ENCODE measurements at places on chromosomes 3 and 15. TPM values are rescaled to one million over a fixed set of nuclear protein-coding genes. Genes with fewer than 3 reads are reported as not detected.

GRCh38 chr3:18861137-18861536, 287.2 kb upstream of the KCNH8 start:
- DNase-seq = no peak

DNA sequence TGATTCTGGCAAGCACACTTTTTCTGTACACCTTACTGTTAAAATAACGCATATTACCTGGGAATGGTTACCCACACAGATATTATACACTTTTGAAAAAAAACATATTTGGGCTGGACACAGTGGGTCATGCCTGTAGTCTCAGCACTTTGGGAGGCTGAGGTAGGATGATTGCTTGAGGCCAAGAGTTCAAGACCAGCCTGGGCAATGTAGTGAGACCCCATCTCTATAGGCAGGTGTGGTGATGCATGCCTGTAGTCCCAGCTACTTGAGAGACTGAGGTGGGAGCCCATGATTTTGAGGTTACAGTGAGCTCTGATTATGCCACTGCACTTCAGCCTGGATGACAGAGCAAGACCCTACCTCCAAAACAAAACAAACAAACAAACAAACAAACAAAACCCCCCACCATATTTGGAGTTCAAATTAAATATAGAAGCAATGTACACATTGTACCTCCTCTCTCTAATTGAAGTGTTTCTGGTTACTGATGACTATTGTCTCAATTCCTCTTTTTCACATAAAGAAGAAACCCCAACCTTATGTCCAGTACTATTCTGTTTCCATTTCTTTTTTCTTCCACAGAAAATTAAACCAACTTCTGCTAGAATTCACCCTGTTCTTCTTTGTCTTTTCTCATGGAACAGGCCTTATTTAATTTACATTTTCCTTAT, 152.6 kb upstream of the UMPS start:
- no peak for DNase-seq

- DNase-seq = no peak
These were observed 569 bp downstream of the TMEM266 start for GRCh38 chr15:76060118-76060989.

- no peak for DNase-seq
These were observed 38.2 kb downstream of the KLHL25 start for GRCh38 chr15:85756411-85757072.

- DNase-seq = no peak
These were observed 152.8 kb downstream of the UACA start for GRCh38 chr15:70610541-70610940.

GRCh38 chr3:150070271-150070670, 99.6 kb upstream of the PFN2 start:
- DNase-seq = no peak

GRCh38 chr3:100554373-100554676, 55.1 kb upstream of the ADGRG7 start:
- DNase-seq = no peak

- DNase-seq = no peak
These were observed 8.1 kb upstream of the CDIN1 start for GRCh38 chr15:36571301-36571700.

- DNase-seq = no peak
These were observed 40.9 kb downstream of the FBXL2 start for GRCh38 chr3:33317963-33318709.

GRCh38 chr3:120560304-120561250, 35.6 kb upstream of the NDUFB4 start:
- no peak for DNase-seq

GRCh38 chr3:168995129-168995528, 668.4 kb downstream of the MECOM start:
- no peak for DNase-seq

DNA sequence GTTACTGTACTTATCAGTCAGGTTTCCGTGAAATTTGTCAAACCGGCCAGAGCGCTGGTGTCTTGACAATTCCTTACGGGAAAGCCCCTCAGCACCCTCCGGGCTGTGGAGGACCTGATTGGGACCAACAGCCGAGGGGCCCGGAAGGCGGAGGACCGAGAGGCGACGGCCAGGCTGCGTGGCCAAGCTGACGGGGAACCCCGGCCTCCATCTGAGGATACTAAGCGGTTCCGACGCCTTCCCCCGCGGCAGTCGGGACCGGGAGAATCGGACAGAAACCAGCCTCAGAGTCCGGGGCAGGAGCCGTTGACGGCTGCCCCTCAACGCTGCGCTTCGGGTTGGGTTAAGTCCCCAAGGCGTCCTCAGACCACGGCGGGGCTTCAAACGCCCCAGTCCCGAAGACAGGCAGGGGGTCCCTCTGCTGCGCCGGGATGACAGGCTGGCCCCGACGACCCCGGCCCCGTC, 499 bp downstream of the ALDH1A2 start:
- DNase-seq = no peak

GRCh38 chr15:40392986-40393948, 10.7 kb downstream of the KNSTRN start:
- DNase-seq = no peak

DNA sequence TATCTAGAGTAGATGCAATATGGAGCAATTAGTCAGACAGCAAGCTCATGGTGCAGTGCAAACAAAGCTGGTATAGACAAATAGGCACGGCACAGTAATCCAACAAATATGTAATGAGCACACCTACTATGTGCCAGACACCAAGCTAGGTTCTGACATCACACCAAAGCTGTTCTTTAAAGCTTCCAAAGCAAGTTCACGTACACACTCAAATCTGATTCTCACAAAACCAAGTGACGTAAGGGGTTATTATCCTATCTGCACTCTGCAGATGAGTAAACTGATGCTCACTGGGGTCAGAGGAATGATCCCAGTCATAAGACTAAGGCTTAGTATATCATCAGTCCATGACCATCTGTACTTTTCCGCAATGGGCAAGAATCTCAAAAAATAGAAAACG, 27.8 kb upstream of the LIPC start:
- no peak for DNase-seq

GRCh38 chr3:56884387-56884786, 82.6 kb upstream of the ARHGEF3 start:
- DNase-seq = no peak

- DNase-seq = no peak
These were observed 117.3 kb upstream of the PLXND1 start for GRCh38 chr3:129723558-129724324.

GRCh38 chr3:156349111-156349510, 205.8 kb downstream of the SSR3 start:
- no peak for DNase-seq

DNA sequence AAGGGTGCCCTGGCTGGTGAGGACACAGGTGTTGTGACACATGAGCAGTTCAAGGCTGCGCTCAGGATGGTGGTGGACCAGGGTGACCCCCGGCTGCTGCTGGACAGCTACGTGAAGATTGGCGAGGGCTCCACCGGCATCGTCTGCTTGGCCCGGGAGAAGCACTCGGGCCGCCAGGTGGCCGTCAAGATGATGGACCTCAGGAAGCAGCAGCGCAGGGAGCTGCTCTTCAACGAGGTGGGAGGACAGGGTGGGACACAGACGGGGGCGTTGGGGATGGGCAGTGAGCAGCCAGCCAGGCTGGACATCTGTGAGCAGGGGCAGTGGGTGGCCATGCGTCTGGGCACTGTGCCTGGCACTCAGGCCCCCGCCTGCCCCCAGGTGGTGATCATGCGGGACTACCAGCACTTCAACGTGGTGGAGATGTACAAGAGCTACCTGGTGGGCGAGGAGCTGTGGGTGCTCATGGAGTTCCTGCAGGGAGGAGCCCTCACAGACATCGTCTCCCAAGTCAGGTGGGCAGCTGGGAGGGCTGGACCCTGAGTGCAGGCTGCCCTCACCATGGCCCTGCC, 10.3 kb downstream of the ANKRD63 start:
- no peak for DNase-seq

GRCh38 chr3:29493109-29493508, 212.2 kb downstream of the RBMS3 start:
- no peak for DNase-seq

GRCh38 chr3:151538456-151539393, 77.9 kb upstream of the IGSF10 start:
- no peak for DNase-seq

GRCh38 chr3:185916042-185916833, 21.6 kb downstream of the TRA2B start:
- no peak for DNase-seq

DNA sequence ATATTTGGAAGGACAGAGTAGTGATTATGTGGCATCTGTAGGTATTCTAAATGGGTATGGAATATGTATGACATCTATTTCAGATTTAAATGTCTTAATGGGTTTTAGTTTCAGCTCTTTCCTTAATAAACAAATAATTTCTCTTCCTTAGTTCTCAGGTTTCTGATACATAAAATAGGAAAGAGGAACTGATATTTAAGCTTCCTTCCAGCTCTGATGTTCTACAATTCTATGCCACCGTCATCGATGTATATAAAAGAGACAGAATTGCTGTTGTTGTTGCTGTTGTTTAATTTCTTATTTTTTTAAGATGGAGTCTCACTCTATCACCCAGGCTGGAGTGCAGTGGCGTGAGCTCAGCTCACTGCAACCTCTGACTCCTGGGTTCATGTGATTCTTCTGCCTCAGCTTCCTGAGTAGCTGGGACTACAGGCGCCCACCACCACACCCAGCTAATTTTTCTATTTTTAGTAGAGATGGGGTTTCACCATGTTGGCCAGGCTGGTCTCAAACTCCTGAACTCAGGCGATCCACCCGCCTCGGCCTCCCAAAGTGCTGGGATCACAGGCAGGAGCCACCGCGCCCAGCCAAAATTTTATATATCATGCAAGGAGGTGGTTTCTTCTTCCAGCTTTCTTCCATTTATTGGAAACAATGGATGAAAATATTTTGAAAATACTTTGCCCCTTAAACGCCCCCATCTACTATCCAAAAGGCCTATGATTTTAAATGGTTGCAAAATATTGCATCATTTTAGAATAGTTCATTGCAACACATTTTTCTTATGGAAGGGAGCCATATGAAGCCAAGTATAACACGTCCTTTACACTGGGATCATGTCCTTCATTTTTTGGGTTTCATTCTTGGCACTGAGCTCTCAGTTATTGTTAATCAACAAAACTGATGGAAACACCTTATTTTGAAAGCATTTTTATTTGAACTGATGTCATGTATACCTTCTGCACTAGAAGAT, 13.9 kb upstream of the C15orf61 start:
- DNase-seq = no peak

DNA sequence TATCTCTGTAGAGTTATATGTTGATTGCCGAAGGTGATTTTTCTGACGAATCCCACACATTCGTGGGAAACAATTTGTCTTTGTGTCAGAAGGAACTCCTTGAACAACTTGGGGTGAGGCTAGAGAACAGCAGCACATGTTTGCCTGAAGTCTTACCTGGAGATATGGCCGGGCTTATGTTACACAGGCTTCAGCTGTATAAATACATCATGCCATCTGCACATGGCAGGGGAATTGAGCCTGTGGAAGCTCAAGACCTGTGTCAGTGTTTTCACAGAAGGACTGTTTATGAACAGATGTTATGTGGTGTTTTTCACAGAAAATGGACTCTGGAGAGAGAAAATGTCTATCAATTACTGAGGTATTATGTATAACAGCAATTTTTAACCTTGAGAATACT, 203.6 kb upstream of the MDFIC2 start:
- no peak for DNase-seq

DNA sequence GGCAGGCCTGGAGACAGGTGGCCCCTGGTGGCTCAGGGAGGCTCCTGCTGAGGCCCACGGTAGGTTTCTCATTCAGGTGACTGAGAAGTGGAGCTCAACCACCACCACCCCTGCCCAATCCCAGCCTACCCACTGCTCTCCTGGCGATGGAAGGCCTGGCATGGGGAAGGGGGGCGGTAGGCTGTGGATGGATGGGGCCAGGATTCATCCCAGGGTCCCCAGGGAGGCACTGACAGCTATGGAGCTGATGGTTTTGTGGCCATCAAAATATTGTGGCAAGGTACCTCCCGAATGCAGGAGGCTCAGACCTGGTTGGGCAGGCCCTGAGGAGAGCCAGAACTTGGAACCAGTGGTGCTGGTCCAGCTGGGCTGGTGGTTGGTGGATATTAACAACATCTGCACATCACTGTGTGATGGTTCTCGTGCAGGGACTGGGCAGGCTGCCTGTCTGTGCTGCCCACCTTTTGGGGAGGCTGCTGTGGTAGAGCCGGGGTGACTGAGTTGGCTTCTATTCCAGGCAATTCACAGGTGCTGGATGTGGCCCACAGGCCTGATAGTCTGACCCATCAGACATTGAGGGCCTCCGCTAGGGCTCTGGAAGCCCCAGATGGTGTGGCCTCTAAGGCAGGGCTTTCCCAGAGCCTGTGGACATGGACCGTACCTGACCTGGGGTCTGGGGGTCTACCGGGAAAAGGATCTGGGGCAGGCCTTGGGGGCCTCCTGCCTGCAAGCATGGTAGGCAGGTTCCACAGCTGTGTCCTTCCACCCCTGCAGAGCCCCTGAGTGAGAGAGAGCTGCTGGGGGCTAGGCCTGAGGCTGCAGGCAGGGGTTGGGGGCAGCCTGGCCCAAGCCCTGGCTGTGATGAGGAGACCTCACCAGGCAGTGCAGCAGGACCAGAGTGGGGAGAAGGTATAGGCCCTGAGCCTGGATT, 3.4 kb downstream of the ZBTB47 start:
- DNase-seq = no peak

GRCh38 chr15:68571582-68571981, 7.2 kb upstream of the CORO2B start:
- DNase-seq = no peak

DNA sequence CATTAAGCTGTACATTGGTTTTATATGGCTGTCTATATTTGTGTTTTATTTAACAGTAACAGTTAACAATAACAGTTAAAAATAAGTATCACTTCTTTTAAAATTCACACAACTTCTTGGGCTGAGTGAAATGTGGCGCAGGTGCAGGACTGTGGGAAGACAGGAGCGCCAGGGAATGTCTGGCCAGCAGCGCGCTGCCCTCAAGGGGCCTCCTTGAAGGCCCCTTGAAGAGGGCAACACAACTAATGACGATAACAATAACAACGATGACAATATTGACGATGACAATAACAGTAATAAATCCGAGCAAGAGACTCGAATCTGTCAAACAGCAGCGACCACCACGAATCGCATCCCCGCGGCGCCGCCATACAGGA, 411 bp upstream of the PPP2R3A start:
- no peak for DNase-seq

The SAMD7 gene
- total RNA-seq = not detected

The ATP2B2 gene
- total RNA-seq = not detected

The BCHE gene
- total RNA-seq = not detected

The HRG gene
- total RNA-seq = not detected

The CASR gene
- total RNA-seq = 0.03 TPM

The STAC gene
- total RNA-seq = not detected

The CCR8 gene
- 6.9 TPM for total RNA-seq

The DNAJB11 gene
- total RNA-seq = 34.0 TPM

The IFRD2 gene
- total RNA-seq = 58.6 TPM

The SYNPR gene
- not detected for total RNA-seq

The PLSCR5 gene
- not detected for total RNA-seq

The PLSCR2 gene
- 0.72 TPM for total RNA-seq

The CCR5 gene
- total RNA-seq = 6.8 TPM

The MGLL gene
- 2.4 TPM for total RNA-seq

Measured in CD4-positive, alpha-beta memory T cell (primary cell).